Activated CD4-positive, alpha-beta T cell treated with anti-CD3 and anti-CD28 coated beads, Interleukin-2, Interleukin-6, amounts not matched to agents 100 ng/mL and 50 ng/mL, durations not matched to agents 16 hours and 8 hours (primary cell): ENCODE measurements at places on chromosomes 7 and 10.

- DNase-seq: no peak
Observed at GRCh38 chr10:24428410-24428782, 219.5 kb downstream of the KIAA1217 start.

- no peak for DNase-seq
Observed at GRCh38 chr10:77463967-77464745, 173.5 kb downstream of the KCNMA1 start.

DNA sequence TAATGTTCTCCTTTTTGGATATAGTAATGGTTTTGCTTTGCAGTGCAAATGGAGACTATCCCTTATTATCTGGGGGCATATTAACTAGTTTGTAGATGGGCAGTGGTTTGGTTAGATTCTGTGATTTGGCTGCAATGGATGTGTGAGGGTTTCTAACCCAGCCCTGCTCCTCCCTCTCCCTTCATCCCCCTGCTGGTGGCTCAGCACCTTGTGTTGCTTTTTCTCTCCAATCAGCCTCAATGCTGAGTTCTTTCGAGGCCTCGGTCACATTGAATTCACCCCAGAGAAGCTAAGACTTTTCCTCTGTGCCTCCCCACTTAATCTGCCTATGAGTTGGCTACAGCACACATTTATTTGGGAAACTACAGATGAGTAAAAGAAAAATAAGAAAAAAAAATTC lies 120.0 kb downstream of the MALRD1 start:
- DNase-seq: no peak

DNA sequence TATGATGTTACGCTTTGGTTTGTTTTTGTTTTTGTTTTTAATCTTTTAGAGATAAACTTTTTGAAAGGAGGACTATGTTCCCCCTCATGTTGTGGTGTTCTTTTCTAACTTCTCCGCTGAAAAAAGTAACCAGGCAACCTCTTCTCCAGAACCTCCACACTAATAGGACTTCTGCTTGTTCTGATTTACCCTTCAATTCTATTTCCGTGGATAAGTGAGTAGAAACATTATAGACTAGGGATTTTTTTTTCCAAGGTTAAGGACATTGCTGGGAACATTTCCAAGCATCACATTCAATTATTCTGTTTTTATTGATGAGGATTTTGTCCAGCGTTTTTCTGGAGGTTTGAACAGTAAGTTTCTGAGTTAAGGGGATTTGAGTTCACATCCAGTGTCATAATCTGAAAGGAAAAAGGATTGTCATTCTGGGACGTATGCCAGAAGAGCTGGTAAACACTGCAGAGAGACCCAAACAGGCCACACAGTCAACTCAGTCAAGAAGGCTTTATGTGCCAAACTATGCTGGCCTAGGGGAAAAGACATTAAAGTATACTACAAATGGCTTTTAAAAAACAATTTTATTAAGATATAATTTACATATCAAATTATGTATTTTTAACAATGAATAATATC lies 28.3 kb upstream of the RALA start:
- no peak for DNase-seq

- no peak for DNase-seq
Observed at GRCh38 chr7:40714363-40715052, 579.7 kb downstream of the SUGCT start.

DNA sequence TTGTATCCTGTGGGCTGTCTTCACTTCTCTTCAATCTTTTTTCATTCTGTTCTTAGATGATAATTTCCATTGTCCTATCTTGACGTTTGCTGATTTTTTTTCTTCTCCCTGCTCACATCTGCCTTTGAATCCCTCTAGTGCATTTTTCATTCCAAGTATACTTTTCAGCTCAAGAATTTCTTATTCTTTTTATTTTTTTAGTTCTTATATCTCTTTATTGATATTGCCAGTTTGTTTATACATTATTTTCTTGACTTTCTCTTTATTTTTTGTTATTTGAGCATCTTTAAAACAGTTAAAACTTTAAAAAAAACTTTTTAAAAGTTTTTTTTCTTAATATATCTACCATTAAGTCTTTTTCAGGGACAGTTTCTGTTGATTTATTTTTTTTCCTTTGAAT lies 100.9 kb downstream of the EXOC4 start:
- DNase-seq: no peak

GRCh38 chr7:41825927-41826480 lies 123.1 kb upstream of the INHBA start:
- DNase-seq: no peak

DNA sequence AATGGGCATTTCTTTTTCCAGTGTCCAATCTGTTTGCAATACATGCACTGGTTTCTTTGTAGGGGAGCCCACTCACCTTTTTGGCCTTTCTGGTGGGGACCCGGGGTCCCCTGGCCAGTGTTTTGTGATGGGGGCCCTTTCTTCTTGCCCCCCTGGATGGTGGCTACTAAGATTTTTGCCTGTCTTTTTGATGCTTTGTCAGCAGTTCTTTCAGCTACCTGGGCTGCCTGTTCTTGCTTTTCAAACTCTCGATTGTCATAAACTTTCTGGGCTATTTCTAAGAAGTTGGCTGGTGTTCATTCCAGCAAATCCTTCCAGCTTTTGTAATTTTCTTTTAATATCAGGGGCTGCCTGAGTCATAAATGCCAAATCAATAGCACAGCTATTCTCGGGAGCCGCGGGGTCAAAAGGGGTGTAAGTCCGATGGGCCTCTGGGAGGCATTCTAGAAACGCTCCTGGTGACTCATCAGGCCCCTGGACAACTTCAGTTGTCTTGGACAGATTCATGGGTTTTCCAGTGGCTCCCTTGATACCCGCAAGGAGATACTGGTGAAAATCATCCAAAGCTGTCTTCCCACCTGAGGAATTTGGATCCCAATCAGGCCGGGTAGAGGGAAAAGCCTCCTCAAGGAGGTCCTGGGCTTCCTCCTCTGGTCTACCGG lies 79.0 kb downstream of the PRR15 start:
- DNase-seq: no peak

- peak; percentile 16 for DNase-seq
Observed at GRCh38 chr10:76632767-76633051, 1004.9 kb downstream of the KCNMA1 start.

DNA sequence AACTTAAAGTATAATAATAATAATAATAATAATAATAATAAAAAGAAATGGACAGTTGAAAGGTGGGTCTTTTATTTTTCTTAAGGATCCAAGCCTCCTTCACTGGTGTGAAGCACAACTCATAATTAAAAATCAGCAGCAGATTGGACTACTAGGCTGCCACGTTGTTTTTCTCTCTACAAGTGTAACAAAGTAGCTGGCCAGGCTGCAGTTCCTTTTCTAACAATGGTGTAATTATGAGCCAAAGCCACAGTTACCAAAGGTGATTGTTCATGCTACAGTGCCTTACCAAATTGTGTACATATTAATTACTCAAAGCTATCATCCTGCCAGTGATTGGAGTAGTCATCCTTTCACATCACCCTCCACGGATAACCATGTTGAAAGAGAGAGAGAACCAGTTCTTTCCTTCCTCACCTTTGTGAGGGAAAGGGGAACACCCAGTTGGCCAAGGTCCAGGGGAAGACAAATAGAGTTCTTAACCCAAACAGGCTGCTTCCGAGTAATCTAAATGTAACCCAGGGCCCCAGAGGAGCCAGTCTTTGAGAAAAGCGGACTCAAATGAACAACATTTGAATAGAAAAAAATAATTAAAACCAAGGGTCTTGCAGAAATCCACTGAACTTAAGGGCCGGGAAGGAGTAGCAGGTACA lies 86.3 kb upstream of the NPS start:
- no peak for DNase-seq

DNA sequence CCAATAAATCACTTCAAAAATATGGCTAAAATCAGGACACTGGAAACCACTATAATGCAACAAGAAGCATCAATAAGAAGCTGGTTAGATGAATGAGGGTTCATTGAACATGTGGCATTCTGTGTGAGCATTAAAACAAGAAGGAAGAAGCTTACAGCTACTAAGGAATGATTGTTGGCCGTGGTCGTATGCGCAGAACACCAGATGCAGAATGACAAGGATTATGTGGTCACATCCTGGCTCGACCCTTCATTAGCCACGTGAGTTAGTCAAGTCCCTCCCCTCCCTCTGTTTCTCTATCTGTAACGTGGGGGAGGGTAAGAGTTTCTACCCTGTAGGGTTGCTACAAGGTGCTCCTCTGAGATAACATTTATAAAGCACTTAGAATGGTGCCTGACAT lies 174.3 kb downstream of the ADAM12 start:
- no peak for DNase-seq

DNA sequence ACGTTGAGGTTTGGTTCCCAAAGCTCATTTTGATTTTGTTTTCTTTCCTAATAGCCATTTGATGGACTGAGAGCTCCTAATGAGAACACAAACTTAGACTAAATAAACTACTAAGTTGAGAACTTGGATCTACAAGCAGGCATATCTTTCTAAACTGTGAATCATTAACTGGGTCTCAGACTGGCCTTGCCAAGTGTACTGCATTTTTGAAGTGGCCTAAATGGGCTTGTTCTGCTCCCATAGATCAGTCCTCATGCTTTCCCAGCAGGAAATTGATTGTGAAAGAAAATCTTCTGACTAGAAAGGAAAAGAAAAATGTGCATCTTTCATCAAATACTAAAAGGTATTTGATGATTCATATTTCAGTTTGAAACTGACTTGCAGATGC lies 46.7 kb upstream of the RBM33 start:
- no peak for DNase-seq

GRCh38 chr7:33593611-33594010 lies 311.7 kb upstream of the BMPER start:
- no peak for DNase-seq

- no peak for DNase-seq
Observed at GRCh38 chr7:30723776-30724175, 28.2 kb upstream of the INMT start.

- DNase-seq: peak; percentile 73
Observed at GRCh38 chr7:50446542-50446960, 3.6 kb downstream of the FIGNL1 start.

- no peak for DNase-seq
Observed at GRCh38 chr10:83978681-83979383, 160.5 kb upstream of the GHITM start.

GRCh38 chr7:146740039-146740438 lies 623.4 kb downstream of the CNTNAP2 start:
- no peak for DNase-seq

GRCh38 chr10:116262678-116263077 lies 10.3 kb downstream of the GFRA1 start:
- no peak for DNase-seq

DNA sequence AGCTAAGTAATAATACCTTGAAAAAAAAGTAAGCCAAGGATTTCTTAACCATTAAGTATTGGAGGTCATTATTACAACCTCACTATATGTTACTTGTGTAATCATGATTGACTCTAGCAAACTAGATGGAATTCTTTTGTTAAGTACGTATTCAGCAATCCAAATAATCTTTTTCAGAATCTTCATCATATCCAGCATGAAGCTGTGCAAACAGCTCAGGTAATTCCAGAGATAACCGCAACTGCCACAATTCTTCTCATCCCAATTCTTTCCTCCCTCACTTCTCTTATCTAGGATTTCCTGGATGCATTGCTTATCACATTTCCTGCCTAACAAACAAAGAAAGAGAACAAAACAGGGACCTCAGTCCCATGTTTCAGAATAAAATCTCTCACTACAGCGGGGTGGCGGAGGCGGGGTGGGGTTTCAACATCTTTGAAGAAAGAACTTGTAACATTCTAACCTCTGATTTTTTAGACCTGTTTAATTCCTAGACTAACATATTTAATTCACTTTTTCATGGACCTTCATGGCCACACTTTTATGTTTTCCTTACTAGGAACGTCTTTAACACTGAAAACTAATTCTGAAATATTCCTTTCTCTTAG lies 156.5 kb downstream of the POM121L12 start:
- DNase-seq: no peak

- peak; percentile 11 for DNase-seq
Observed at GRCh38 chr7:83410989-83411591, 237.8 kb downstream of the SEMA3E start.

DNA sequence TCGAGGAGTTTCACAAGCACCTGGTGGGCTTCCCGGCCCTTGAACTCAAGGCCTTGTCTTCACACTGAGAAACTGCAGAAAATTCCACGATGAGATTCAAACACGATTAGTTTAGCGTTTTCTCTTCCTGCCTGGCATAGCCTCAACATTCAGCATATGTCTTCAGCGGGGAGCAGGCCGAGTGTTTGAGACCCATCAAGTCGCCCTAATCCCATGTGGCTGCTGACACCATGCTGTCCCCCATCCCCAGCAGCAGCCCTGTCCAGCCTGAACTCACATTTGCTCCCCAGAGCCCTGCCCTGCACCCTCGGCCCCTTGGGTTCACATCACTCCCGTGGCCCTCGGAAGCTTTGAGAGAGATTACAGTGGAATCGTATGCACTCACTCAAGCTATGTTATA lies 35.3 kb upstream of the RBM33 start:
- DNase-seq: no peak

DNA sequence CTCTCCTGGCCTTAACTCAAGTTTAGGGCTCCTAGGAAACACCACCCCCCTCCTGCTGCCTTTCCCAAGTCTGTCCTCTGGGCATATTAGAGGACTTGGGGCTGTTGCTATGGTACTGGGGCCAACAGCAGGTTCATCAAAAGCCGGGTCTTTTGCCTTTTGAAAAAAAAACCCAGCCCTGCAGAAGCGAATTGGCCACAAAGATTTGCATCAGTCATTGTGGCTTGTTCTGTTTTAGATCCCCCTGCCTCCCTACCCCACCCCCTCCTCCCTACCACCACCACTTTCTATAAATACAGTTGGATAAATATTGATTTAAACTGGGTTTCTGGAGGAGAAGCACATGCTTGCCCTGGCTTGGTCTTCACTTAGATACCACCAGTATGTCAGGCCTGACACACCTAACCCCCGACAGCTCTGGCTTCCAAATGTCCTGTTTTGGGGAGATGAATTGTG lies 7.0 kb downstream of the MXI1 start:
- DNase-seq: no peak

- DNase-seq: no peak
Observed at GRCh38 chr7:129670656-129671055, 59.1 kb downstream of the NRF1 start.

DNA sequence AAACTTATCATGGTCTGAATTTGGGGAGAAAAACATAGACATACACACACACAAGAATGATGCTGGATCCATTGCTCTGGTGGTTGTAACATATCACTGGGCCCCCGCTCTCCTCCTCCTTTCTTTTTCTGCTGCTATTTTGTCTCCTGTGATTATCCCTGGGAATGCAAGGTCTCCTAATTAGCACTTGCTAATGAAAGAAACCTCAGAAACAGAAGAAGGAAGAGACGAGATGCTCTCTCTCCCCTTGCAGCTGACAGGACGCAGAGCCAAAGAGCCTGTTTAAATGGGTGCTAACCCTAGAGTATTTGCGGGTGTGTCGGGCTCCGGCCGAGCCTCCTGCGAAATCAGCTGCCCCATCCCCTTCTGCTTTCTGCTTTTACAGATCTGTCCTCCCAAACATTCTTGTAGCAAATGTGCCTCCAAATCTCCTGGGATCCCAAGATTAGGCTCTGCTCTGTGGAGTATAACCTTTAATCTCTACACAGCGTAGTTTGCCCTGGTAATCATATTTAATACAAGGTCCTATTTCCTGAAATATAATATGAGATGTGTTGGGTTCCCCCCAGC lies 81.5 kb downstream of the FRMPD2 start:
- DNase-seq: no peak
